ENCODE measurements at places on chromosomes 13 and 19.

- DNase-seq, result no peak
Measured at GRCh38 chr13:83229574-83230305, 652.5 kb downstream of the SLITRK1 start.

GRCh38 chr13:94233401-94233800 lies 246.1 kb downstream of the DCT start:
- DNase-seq, result no peak

- no peak for DNase-seq
Measured at GRCh38 chr13:36612230-36612629, 61.6 kb upstream of the SERTM1 start.

GRCh38 chr13:81762449-81762848 lies 1421.5 kb upstream of the SPRY2 start:
- DNase-seq, result no peak

DNA sequence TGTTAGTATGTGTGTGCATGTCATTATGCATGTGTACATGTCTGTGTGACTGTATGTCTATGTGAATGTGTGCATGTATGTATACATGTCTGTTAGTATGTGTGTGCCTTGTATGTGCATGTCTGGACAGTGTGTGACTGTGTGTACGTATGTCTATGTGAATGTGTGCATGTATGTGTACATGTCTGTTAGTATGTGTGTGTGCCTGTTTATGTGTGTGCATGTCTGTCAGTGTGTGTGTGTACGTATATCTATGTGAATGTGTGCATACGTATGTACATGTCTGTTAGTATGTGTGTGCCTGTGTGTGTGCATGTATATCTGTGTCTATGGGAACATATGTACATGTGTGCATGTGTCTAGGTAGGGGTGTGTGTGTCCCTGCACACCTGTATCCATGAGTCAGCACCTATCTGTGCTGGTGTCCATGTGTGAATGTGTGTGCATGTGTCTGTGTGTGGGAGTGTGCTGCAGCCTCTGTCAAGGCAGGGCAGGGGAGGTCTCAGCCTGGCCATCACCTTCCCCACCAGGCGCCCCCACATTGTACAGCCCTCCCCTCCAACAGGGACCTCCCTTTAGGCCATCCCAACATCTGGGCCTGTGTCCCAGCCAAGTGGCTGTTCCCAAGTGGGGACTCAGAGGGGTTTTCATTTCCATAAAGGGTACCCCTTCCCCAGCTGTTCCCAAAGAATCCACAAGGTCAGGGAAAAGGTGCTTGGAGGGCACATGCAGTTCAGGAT lies 4.4 kb downstream of the GAS6 start:
- no peak for DNase-seq

DNA sequence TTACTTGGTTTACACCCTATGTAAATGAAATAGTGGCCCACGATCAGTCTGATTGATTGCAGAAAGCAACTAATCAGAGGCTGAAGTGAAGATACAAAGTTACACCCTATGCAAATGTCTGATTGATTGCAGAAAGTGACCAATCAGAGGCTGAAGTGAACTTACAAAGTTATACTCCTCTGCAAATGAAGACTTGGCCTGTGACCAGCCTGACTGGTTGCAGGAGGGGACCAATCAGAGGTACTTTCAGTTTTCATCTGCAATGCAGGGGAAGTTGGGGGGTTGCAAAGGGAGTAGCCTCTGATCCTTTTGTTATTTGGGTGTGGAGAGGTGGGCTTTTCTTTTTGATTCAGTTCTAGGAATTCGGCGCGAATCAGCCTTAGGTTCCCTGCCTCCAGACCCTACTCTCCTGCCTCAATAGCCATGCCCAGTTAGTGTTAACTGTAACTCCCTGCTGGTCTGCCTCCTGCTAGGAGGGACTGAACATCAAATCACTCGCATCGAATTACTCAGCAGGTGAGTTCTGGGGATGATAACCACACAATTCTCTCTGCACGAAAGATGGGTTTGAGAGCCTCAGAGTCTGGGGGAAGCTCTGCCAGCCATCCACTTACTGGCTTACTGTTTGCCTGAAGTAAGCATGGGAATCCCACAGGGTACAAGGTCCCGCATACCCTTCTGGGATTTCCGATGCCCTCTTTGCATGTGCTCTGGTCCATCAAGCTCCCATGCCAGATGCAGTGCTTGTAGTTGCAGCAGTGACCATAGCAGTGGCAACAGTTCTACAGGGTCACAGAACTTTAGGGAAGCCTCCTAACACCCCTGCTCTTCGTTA lies 7.5 kb downstream of the ARL11 start:
- no peak for DNase-seq

DNA sequence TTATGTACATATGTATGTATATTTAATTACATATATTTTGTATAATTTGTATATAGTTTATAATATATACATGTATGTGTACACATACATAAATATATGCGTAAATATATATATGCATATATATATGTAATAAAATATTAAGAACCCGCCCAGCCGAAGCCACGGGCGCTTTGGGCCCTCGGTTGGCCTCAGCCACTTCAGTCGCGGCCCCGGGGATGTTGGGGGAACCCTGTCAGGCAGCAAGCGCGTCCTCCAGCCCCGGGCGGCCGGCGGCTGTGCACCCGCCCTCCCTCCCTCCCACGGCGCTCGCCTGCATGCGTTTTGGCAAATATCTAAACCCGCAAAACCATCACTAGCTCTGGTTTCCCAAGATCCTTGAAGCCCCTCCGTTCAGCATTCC lies 7.9 kb upstream of the ZNF606 start:
- DNase-seq, result no peak
